Bone marrow (tissue), 2 donors: ENCODE measurements at places on chromosomes 11 and 22.

- no peak for DNase-seq
These were observed 23.0 kb downstream of the APLP2 start for GRCh38 chr11:130092661-130093060.

DNA sequence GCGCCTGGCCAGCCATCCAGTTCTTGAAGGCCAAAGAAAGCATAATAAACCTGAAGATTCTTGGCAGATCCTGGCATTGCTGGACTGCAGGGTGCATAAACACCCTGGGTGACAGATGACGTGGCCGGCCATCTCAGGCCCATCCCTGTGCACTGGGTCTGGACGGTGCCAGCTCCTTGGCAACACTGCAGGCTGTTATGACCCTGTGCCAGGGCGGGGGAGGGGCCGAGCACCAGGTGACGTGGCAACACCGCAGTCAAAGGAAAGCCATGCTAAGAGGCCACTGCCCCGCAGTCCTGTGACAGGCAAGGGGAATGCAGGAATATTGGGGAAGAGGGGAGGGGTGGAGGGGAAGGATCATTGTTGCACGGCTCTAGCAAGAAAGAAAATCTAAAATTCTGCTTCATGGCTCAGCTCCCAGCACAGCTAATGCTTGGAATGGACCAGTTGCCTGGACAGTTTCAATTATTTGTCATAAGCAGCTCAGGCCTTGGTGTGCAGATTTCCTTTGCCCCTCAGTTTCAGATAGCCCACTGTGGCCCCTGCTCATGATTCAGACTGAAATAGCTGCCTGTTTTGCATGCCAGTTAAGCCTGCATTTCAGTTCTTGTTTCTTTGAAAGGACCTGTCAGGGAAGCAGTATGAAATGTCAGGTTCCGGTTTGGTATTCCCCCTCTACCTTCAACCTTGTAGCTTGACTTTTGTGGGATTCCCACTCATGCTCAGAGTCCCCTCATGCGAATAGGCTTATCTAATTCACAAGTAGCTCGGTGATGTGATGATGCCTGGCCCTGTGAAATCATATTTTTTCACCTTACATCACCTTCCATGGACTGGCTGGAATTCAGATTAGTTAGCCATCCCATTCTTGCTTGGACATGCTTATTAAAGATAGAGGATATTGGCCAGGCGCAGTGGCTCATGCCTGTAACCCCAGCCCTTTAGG is 29.7 kb upstream of the DDX6 start:
- no peak for DNase-seq

- DNase-seq, result no peak
These were observed 7.7 kb downstream of the E2F8 start for GRCh38 chr11:19232910-19233503.

- DNase-seq, result no peak
These were observed 83.7 kb downstream of the CADM1 start for GRCh38 chr11:115420505-115420904.

GRCh38 chr11:2667940-2668339 is 31.9 kb downstream of the KCNQ1OT1 start:
- no peak for DNase-seq

DNA sequence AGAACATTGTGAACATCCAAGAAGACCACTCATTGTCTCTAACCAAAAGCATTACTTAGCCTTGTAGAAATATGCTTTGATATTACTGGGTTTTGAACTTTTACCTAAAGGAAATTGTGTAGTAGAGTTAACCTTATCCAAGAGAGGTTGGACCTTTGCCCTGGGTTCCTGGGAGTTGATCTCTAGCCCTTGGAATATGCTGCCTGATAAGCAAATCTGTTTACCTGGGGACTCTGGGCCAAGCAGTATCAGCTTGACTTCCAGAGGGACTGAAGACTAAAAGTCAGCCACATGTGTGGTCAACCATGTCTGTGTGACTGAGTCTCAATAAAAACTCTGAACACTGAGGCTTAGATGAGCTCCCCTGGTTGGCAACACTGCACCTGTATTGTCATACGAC is 44.1 kb upstream of the CWF19L2 start:
- DNase-seq, result no peak

DNA sequence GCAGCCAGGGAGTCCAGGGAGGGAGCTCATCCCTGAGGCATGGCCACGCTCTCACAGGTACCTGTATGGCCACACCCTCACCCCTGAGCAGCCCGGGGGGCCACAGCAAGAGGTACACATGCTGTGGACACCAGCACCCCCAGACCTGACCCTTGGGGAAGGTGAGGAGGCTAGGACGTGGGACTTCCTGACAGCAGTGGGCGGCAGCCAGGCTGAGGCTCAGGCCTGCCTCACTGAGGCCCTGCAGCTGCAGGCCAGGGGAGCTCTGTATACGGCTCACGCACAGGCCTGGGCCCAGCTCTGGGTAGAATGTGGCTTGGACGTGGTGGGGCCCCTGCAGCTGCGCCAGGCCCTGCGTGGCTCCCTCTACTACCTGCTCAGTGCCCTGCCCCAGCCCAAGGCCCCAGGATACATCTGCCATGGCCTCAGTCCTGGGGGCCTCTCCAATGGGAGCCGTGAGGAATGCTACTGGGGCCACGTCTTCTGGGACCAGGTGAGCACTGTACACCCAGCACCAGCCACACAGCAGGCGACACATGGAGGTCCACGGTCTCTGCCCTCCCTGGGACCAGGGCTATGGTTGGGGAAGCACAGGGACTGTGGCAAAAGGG is 1.8 kb downstream of the PGGHG start:
- no peak for DNase-seq
